ENCODE measurements at places on chromosomes 7 and 10.
A peak's percentile ranks its signal among the peaks of the same experiment; 100 is the strongest.

- no peak for DNase-seq
Measured at GRCh38 chr7:42883950-42884349, 27.9 kb downstream of the C7orf25 start.

GRCh38 chr7:151607464-151607867 is 87.8 kb upstream of the RHEB start:
- no peak for DNase-seq

- DNase-seq = no peak
Measured at GRCh38 chr7:150942001-150942590, 36.0 kb downstream of the KCNH2 start.

GRCh38 chr7:94741179-94741578 is 85.2 kb upstream of the SGCE start:
- DNase-seq = no peak

GRCh38 chr7:108454674-108455550 is 1.3 kb downstream of the NRCAM start:
- no peak for DNase-seq

DNA sequence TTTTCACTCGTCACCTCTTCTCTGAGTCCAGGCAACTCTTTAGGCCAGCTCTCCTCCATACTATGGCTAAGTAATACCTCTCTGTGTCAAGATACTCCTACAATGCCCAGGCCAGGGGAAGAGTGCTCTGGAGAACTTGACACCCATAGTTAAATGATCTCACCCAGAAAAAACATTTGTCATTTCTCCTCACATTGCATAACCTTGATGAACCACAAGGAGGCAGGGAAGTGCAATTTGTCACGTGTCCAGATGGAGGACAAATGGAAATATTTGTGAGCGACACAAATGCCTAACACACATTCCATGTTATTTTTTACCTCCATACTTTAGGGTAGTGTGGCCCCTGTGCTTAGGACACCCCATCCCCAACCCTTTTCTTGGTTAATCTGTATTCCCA is 78.3 kb downstream of the HTR7 start:
- DNase-seq = no peak

- DNase-seq = no peak
Measured at GRCh38 chr7:66517212-66517909, 111.3 kb upstream of the KCTD7 start.

DNA sequence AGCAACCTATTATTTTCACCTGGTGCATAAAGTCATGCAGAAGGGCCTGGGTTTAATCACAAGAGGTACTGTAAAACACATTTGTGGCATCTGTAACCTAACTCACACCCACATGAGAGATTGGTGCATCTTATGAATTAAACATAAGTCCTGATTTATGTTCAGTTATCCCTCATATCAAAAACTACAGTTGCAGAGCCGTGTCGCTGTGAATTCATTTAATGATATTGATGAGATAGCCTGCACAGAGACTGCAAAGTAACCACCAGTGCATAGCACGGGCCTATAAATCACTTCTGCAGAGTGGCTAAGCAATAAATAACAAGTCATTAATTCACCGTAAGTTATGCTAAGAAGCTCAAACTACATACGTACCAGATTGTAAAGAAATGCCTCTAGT is 178.2 kb downstream of the RELN start:
- no peak for DNase-seq

DNA sequence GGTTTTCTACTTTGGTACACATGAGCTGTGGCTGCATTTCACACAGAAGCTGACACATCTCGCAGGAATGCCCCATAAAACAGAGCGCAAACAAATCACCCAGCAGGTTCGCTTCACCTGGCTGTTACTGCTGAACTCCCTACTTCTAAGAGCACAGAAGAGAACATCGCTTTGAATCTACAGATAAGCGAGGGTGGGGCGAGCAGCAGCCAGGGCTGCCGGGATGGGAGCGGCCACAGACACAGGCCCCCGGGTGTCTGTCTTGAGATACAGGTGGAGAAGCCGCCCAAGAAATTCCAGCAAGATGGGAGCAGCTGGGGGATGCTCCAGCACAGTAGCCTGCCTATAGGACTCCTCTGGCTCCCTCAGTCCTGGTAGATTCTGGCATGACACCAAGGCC is 27.4 kb downstream of the OGDHL start:
- no peak for DNase-seq

DNA sequence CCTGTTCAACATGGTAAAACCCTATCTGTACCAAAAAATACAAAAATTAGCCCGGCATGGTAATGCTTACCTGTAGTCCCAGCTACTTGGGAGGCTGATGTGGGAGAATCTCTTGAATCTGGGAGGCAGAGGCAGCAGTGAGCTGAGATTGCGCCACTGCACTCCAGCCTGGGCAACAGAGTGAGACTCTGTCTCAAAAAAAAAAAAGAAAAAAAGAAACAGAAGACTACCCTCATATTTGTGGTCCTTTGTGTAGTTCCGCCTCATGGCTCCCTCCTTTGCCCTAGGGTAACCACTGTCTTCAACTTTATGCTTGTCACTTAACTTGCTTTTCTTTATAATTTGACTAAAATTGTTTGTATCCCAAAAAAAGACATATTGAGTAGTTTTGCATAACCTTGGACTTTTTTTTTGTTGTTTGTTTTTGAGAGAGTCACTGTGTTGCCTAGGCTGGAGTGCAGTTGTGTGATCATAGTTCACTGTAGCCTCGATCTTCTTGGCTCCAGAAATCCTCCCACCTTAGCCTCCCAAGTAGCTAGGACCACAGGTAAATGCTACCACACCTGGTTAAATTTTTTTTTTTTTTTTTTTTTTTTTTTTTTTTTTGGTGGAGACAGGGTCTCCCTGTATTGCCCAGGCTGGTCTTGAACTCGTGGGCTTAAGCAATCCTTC is 3.7 kb downstream of the ZNF487 start:
- DNase-seq = no peak

DNA sequence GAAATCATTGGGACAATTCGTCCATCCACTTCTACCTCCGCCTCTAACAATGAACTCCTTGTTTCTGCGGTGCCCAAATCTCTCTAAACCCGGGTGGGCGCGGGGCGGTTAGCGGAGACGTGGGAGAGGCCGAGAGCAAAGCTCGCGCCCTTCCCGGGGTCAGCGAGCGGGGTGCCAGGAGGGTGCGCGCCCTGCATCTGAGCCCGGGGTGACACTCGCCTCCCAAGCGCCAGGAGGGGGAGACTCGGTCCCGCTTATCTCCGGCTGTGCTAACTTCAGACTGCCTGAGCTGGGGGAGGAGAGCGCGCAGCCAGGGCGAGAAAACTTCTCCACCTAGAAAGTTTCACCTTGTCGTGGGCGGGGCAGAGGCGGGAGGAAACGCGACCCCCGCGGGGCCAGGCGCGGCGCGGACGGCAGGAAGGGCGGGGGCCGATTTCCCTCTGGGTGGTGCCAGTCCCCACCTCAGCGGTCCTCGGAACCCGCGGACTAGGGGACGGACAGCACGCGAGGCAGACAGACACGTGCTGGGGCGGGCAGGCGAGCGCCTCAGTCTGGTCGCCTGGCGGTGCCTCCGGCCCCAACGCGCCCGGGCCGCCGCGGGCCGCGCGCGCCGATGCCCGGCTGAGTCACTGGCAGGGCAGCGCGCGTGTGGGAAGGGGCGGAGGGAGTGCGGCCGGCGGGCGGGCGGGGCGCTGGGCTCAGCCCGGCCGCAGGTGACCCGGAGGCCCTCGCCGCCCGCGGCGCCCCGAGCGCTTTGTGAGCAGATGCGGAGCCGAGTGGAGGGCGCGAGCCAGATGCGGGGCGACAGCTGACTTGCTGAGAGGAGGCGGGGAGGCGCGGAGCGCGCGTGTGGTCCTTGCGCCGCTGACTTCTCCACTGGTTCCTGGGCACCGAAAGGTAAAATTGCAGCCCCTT is at the start of gene MET:
Gene MET (plus strand): TSS at position 516 of the 915 bp plus-strand sequence. CDS start 26,889 bp downstream, outside the sequence.
- peak; percentile 44 for DNase-seq
